Left ventricle myocardium inferior (tissue), 1 donor: ENCODE measurements at places on chromosomes 5 and 9. TPM values are rescaled to one million over a fixed set of nuclear protein-coding genes. Genes with fewer than 3 reads are reported as not detected.

The KCNV2 gene
- total RNA-seq = not detected

The ARHGAP26 gene
- total RNA-seq = 35.7 TPM

The GAS1 gene
- total RNA-seq = 11.0 TPM

The RNF208 gene
- total RNA-seq = 31.5 TPM

The C5orf52 gene
- total RNA-seq = not detected

The DRD1 gene
- not detected for total RNA-seq

The ARL14EPL gene
- total RNA-seq = not detected

GRCh38 chr9:4489919-4490704 lies at the start of gene SLC1A1:
Gene SLC1A1, plus strand, starts transcription at chr9:4490468. Its CDS starts 212 bp downstream, at chr9:4490680.
- peak within 1 kb of the TSS; percentile 89 for H3K4me3 ChIP-seq
- peak; percentile 60 for DNase-seq
- H3K27me3 ChIP-seq = peaks cover 27% of the 10 kb centered on the region
- H3K4me1 ChIP-seq = peaks cover 26% of the 10 kb centered on the region

- no peaks in the 10 kb centered on the region for H3K36me3 ChIP-seq
- peak overlapping the region; percentile 99 for H3K4me3 ChIP-seq
- H3K27ac ChIP-seq = peak overlapping the region; percentile 99
- H3K4me1 ChIP-seq = peaks cover 77% of the 10 kb centered on the region
- H3K27me3 ChIP-seq = no peaks in the 10 kb centered on the region
- DNase-seq = peak; percentile 55
Measured at GRCh38 chr9:33166231-33167083, 679 bp downstream of the B4GALT1 start.

DNA sequence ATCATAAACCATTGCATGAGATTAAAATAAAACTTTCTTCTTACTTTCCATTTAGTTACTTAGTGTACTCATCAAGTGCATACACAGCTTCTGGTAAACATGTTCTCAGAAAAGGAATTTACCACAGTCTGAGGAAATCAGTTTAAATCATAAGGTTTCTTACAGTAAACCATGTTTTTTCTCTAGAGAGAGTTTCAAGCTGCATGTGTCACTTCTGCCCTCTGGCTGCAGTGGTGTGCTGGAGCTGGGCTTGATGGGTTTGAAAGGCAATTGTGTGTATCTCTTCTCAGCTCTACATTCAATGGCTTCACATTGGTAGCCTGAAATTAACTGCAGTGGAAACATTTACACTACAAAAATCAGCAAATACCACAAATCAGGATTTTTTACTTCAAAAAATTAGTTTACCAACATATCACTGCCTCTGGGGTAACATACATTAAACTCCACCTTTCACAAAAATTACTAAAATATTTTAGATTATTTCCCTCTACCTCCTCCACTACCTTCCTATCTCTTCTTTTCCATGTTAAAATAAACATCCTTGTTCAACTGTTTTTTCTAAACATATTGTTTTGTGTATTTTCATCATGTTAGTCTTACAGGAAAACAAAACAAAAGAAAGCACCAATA lies 414.3 kb downstream of the ANXA1 start:
- no peaks in the 10 kb centered on the region for H3K36me3 ChIP-seq
- H3K27me3 ChIP-seq = no peaks in the 10 kb centered on the region
- no peak overlapping the region for H3K27ac ChIP-seq
- no peak for DNase-seq

- H3K27ac ChIP-seq = no peak overlapping the region
- no peaks in the 10 kb centered on the region for H3K36me3 ChIP-seq
- H3K4me1 ChIP-seq = no peaks in the 10 kb centered on the region
- H3K27me3 ChIP-seq = no peaks in the 10 kb centered on the region
Measured at GRCh38 chr5:156934450-156935211, 28.4 kb downstream of the TIMD4 start.

DNA sequence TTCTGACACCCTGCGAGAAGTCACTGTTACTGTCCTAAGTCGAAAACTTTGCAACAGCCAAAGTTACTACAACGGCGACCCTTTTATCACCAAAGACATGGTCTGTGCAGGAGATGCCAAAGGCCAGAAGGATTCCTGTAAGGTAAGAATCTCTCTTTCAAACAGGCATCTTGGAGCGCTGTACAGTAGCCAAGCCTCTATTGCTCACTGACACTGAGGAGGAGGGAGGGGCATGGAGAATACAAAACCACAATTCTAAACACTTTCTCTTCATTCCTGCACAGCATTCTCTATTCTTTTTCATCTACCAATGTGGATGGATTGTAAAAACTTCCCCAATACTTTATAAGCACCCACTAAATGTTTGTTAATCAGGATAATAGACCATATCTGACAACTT lies 7.4 kb downstream of the GZMK start:
- no peaks in the 10 kb centered on the region for H3K4me1 ChIP-seq
- no peaks in the 10 kb centered on the region for H3K27me3 ChIP-seq
- no peak for DNase-seq
- H3K27ac ChIP-seq = no peak overlapping the region
- H3K4me3 ChIP-seq = no peak overlapping the region
- H3K36me3 ChIP-seq = no peaks in the 10 kb centered on the region

- DNase-seq = no peak
- peaks cover 7% of the 10 kb centered on the region for H3K4me1 ChIP-seq
- no peaks in the 10 kb centered on the region for H3K36me3 ChIP-seq
Measured at GRCh38 chr5:175728885-175729828, 71.3 kb downstream of the HRH2 start.

DNA sequence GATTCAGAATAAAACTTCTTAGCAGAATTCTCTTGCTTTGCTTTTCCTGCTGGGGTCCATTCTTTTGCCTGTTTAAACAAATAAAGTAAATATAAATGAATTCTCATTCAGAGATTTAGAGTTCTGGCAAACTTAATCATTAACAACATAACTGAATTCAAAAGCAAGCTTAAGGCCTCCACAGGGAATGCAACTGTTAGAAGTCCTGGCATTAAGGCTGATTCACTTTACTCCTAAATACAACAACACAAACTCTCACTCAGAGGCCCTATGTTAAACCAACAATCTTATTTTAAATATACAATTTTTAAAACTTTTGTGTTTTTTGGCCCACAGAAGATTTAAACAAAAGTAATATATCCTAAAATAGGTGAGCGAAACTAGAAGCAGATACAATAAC lies 178.3 kb downstream of the AP3B1 start:
- H3K27me3 ChIP-seq = no peaks in the 10 kb centered on the region
- no peak overlapping the region for H3K27ac ChIP-seq
- H3K4me1 ChIP-seq = no peaks in the 10 kb centered on the region

DNA sequence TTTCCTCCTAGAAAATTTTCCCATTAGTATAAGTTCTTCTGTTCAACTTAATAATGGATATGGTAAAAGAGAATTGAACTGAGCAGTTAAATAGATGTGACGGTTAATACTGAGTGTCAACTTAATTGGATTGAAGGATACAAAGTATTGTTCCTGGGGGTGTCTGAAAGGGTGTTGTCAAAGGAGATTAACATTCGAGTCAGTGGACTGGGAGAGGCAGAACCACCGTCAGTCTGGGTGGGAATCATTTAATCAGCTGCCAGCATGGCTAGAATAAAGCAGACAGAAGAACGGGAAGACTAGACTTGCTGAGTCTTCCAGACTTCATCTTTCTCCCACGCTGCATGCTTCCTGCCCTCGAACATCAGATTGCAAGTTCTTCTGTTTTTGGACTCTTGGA lies 689.6 kb upstream of the CDH10 start:
- H3K27me3 ChIP-seq = no peaks in the 10 kb centered on the region
- H3K4me1 ChIP-seq = no peaks in the 10 kb centered on the region
- no peak for DNase-seq
- H3K36me3 ChIP-seq = no peaks in the 10 kb centered on the region
- H3K4me3 ChIP-seq = no peak overlapping the region

DNA sequence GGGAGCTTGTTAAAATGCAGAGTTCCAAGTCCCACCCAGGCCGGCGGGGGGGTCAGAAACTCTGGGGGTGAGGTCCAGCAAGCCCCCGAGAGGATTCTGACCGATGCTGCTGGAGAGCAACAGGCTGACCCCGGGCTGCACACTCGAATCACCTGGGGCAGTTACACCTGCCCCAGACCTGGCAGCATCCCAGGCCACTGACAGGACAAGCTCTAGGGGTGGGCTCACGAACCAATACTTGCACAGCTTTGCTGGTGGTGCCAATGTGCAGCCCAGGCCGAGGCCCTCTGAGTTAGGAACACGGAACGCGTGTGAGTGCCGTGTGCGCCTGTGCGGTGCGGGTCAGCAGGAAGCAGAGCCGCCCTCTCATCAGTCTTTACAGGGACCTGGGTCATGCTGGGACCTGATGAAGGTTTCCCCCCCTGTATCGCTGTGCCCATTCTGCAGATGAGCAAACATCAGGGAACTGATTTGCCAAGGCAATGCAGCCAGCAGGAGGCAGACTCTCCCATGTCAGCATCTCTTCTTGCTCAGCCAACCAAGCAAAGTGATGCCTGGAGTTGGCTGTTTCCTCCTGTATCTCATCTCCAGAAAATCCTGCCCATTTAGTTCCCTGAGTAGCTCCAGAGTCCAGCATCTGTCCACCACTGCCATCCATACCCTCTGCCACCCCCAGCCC lies 16.3 kb downstream of the FAM163B start:
- H3K27ac ChIP-seq = no peak overlapping the region
- H3K4me1 ChIP-seq = no peaks in the 10 kb centered on the region
- no peak overlapping the region for H3K4me3 ChIP-seq
- DNase-seq = no peak
- H3K36me3 ChIP-seq = no peaks in the 10 kb centered on the region
- H3K27me3 ChIP-seq = peaks cover 61% of the 10 kb centered on the region

- no peaks in the 10 kb centered on the region for H3K27me3 ChIP-seq
- no peak overlapping the region for H3K4me3 ChIP-seq
- DNase-seq = no peak
- no peaks in the 10 kb centered on the region for H3K36me3 ChIP-seq
- peaks cover 42% of the 10 kb centered on the region for H3K4me1 ChIP-seq
Measured at GRCh38 chr9:91245431-91246313, 116.0 kb downstream of the AUH start.

DNA sequence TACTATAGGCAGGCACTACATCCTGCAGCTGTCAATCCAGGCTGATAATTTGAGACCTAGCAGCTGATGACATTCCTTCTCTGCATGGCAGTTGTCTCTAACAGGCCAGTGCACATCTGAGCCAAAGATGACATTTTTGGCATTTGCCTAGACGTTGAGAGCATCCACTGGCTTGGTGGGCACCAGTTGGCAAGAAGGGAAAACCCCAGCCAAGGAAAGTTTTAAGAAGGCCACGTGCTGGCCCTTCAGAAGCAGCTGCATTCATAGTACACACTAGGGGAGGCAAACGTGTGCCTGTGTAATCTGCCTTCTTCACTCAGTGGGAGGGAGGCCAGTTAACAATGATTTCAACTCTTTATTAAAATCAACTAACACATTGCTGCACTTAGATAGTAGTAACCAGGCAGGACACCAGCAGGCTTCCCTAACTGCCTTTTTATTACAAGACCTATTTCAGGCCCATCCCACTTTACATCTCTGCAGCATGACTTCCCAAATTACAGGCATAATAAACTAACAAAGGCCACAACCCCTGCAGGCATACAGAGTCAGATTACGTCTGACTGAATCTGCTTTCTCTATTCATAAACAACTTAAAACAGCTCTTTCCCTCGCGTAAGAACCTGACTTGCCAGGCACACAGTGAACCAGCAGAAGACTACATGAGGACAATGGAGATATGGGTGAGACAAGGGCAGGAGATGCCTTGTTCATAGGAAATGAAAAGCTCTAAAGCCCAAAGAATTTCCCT lies 576.3 kb downstream of the PDE4D start:
- H3K36me3 ChIP-seq = no peaks in the 10 kb centered on the region
- no peaks in the 10 kb centered on the region for H3K27me3 ChIP-seq
- peaks cover 83% of the 10 kb centered on the region for H3K4me1 ChIP-seq
- H3K27ac ChIP-seq = peak overlapping the region; percentile 79
- H3K4me3 ChIP-seq = peak overlapping the region; percentile 11
- DNase-seq = no peak

GRCh38 chr5:106849266-106849665 lies 821.5 kb downstream of the EFNA5 start:
- no peaks in the 10 kb centered on the region for H3K27me3 ChIP-seq
- H3K36me3 ChIP-seq = no peaks in the 10 kb centered on the region
- no peak overlapping the region for H3K4me3 ChIP-seq
- no peak overlapping the region for H3K27ac ChIP-seq
- no peak for DNase-seq
- no peaks in the 10 kb centered on the region for H3K4me1 ChIP-seq

DNA sequence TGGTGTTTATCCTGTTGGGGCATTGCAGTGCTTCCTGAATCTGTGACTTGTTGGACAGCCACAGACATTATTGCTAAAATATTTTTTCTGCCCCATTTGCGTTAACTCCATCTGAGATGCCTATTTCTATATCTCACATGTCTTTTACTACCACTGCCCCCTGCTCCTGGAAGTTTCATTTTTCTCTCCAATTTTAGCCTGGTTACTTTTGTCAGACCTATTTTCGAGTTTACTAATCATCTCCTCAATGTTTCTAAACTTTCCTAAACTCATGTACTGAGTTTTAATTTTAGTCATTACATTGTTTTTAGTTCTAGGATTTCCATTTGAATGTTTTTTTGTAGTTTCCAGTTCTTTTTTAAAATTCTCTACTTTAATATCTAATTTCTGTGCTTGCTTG lies 17.6 kb downstream of the HAPLN1 start:
- no peak overlapping the region for H3K27ac ChIP-seq
- DNase-seq = no peak
- peaks cover 5% of the 10 kb centered on the region for H3K27me3 ChIP-seq

DNA sequence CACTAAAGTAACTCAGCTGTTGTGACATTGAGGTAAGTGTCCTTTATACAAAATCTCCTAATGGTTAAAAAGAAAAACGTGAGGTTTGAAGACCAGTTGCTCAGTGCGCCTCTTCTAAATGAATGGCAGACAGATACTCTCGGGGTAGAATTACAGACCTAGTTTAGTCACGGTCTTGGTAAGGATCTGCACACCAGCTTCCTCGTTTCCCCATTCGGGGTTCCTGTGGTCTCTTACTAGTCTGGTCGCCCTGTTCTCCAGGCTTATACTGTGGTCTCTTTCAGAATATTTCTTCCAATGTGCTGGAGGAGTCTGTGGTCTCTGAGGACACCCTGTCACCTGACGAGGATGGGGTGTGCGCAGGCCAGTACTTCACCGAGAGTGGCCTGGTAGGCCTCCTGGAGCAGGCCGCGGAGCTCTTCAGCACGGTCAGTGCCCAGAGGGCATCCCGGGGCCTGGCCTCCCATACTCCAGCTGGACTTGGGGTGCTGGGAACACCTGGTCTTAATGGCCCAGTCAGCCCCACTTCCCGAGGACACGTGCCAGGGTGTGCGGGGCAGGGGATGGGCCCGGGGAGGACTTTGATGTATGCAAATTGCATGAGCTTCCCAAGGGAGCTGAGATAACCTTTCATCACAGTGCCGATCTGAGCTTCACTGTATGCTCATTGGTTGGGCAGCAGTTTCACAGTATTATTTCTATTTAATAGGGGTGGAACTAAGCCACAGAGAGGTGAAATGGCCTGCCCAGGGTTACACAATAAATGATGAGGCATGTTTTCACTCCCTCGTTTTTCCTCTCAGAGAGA lies 224.5 kb downstream of the DOCK8 start:
- H3K27ac ChIP-seq = peak overlapping the region; percentile 71
- peak; percentile 40 for DNase-seq
- peaks cover 19% of the 10 kb centered on the region for H3K4me1 ChIP-seq
- no peaks in the 10 kb centered on the region for H3K27me3 ChIP-seq
- no peak overlapping the region for H3K4me3 ChIP-seq

- no peak overlapping the region for H3K27ac ChIP-seq
- H3K4me1 ChIP-seq = peaks cover 2% of the 10 kb centered on the region
- no peaks in the 10 kb centered on the region for H3K27me3 ChIP-seq
- no peak overlapping the region for H3K4me3 ChIP-seq
- peaks cover 5% of the 10 kb centered on the region for H3K36me3 ChIP-seq
- no peak for DNase-seq
Measured at GRCh38 chr9:131875828-131876485, 136.1 kb upstream of the RAPGEF1 start.
